Type B pancreatic cell (in vitro differentiated cells): ENCODE measurements at places on chromosomes 7 and 10.
A peak's percentile ranks its signal among the peaks of the same experiment; 100 is the strongest.

- no peak overlapping the region for H3K4me3 ChIP-seq
- no peaks in the 10 kb centered on the region for H3K36me3 ChIP-seq
- no peak for DNase-seq
- H3K4me1 ChIP-seq: peaks cover 5% of the 10 kb centered on the region
- no peak overlapping the region for H3K27ac ChIP-seq
These were observed 348.7 kb downstream of the EXOC4 start for GRCh38 chr7:133601617-133602016.

- H3K4me1 ChIP-seq: no peaks in the 10 kb centered on the region
- no peaks in the 10 kb centered on the region for H3K36me3 ChIP-seq
- DNase-seq: no peak
- H3K27ac ChIP-seq: no peak overlapping the region
- H3K27me3 ChIP-seq: no peaks in the 10 kb centered on the region
These were observed 17.8 kb upstream of the CLDN4 start for GRCh38 chr7:73812996-73813395.

GRCh38 chr7:92904244-92905131 is 68.1 kb upstream of the CDK6 start:
- H3K4me3 ChIP-seq: no peak overlapping the region
- no peak for DNase-seq
- no peaks in the 10 kb centered on the region for H3K27me3 ChIP-seq
- H3K27ac ChIP-seq: peak overlapping the region; percentile 85

DNA sequence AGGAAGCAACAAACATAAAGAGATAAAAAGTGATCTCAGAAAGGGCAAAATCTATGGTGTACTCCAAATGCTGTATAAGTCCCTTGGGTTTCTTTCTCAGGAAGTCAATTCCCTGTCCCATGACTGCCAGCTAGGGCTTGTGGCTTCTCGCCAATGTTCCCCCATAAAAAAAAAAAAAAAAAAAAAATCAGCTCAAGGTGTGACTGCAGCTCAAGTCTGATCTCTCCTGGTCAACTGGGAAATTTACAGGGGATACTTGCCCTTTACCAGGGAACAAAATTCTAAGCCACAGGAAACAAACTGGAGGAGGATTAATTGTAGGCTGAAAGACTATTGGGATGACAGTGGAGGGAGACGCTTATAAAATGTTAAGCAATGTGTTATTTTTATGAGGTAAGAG is 76.0 kb downstream of the PCGF5 start:
- H3K4me3 ChIP-seq: no peak overlapping the region
- no peak overlapping the region for H3K27ac ChIP-seq
- no peak for DNase-seq
- peaks cover 5% of the 10 kb centered on the region for H3K27me3 ChIP-seq
- H3K4me1 ChIP-seq: peaks cover 10% of the 10 kb centered on the region

GRCh38 chr10:80501913-80502521 is 35.7 kb upstream of the SH2D4B start:
- H3K4me1 ChIP-seq: peaks cover 84% of the 10 kb centered on the region
- peak overlapping the region; percentile 29 for H3K4me3 ChIP-seq
- no peaks in the 10 kb centered on the region for H3K27me3 ChIP-seq
- DNase-seq: no peak
- H3K27ac ChIP-seq: peak overlapping the region; percentile 96
- peaks cover 20% of the 10 kb centered on the region for H3K36me3 ChIP-seq

- H3K4me1 ChIP-seq: peaks cover 21% of the 10 kb centered on the region
- H3K27me3 ChIP-seq: no peaks in the 10 kb centered on the region
- no peak for DNase-seq
These were observed 5.7 kb upstream of the GOT1 start for GRCh38 chr10:99435986-99436638.

DNA sequence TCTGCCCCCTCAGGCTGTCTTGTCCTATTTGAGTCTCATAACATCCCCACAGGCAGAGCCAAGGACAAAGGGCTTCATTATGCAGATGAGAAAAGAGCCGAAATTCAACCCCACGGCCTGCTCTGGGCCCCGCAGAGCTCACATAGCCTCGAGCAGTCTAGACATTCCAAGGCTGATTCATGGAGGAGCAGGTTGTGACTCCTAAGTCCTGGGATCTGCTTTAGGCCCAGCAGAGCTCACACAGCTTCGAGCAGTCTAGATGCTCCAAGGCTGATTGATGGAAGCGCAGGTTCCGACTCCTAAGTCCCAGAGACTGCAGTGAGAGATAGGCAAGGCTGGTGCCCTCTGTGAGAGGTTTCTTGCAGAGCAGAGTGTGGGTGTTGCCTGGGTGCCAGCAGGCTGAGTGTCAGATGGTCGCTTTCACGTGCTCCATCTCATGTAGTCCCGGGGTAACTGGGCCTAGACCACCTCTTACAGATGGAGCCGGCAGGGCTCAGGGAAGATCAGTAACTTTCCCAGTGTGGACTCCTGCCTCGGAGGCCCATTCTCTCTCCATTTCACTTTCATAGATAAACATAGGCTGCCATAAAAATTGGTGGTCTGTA is 436.1 kb upstream of the FOXK1 start:
- peaks cover 22% of the 10 kb centered on the region for H3K36me3 ChIP-seq
- DNase-seq: no peak
- no peaks in the 10 kb centered on the region for H3K4me1 ChIP-seq
- peak overlapping the region; percentile 21 for H3K27ac ChIP-seq

- peak overlapping the region; percentile 81 for H3K4me3 ChIP-seq
- H3K4me1 ChIP-seq: peaks cover 8% of the 10 kb centered on the region
- peaks cover 18% of the 10 kb centered on the region for H3K27me3 ChIP-seq
- no peaks in the 10 kb centered on the region for H3K36me3 ChIP-seq
- H3K27ac ChIP-seq: no peak overlapping the region
These were observed 129.2 kb upstream of the SEC61G start for GRCh38 chr7:54888067-54888733.

DNA sequence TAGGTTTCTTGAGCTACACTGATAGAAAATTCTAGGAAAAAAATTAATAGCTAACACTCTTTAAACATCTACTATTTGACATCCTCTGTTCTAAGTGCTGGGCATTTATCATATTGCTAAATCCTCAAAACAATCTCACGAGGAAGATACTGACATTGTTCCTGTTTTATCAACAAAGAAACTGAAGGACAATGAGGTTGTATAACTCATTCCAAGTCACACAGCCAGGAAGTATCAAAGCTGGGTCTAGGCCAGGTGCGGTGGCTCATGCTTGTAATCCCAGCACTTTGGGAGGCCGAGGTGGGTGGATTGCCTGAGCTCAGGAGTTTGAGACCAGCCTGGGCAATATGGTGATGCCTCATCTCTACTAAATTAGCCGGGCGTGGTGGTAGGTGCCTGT is 51.6 kb upstream of the IL6 start:
- DNase-seq: no peak
- H3K4me3 ChIP-seq: no peak overlapping the region
- no peaks in the 10 kb centered on the region for H3K36me3 ChIP-seq
- H3K4me1 ChIP-seq: peaks cover 10% of the 10 kb centered on the region

DNA sequence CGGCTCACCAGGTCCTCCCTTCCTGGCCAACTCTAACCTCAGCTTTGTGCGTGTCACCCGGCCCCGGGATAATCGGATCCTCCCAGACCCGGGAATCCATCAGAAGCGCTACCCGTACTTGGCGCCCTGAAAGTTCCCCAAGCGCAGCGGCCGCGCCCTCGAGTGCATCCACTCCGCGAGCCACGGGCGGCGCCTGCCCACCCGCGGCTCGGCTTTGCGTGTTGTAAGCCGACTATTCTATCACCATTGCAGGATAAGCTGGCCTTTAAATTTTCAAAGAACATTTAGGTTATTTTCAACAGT is 35.7 kb upstream of the EBLN1 start:
- H3K4me3 ChIP-seq: peak overlapping the region; percentile 86
- no peak for DNase-seq
- no peak overlapping the region for H3K27ac ChIP-seq
- no peaks in the 10 kb centered on the region for H3K36me3 ChIP-seq
- H3K27me3 ChIP-seq: peaks cover 77% of the 10 kb centered on the region

- H3K4me1 ChIP-seq: peaks cover 35% of the 10 kb centered on the region
- no peaks in the 10 kb centered on the region for H3K27me3 ChIP-seq
- peak overlapping the region; percentile 18 for H3K27ac ChIP-seq
- no peak for DNase-seq
These were observed 10.8 kb upstream of the XPNPEP1 start for GRCh38 chr10:109933984-109934565.

DNA sequence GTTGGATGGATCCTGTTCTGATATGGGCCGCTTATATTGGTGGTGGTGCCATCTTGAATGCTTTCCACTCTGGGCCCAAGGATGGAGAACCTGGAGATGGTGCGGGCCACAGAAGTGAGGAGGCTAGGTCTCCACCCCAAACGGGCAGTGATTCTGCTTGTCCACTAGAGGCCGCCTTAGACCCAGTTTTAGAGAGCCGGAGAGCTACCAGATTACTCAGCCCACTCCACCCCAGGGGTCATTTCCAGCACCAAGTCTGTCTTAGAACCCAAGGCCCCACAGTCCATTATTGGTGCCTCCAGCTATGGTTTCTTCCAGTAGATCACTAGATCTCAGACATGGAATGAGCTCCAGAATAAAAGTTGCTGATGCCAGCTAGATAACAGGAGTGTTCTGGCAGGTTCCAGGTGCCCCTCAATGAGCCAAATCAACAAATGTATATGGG is 11.8 kb upstream of the CAMK2G start:
- no peak for DNase-seq
- peaks cover 2% of the 10 kb centered on the region for H3K27me3 ChIP-seq
- H3K4me1 ChIP-seq: peaks cover 24% of the 10 kb centered on the region
- no peak overlapping the region for H3K4me3 ChIP-seq
- H3K27ac ChIP-seq: peak overlapping the region; percentile 87
- no peaks in the 10 kb centered on the region for H3K36me3 ChIP-seq

GRCh38 chr10:16770141-16770540 is 47.1 kb downstream of the RSU1 start:
- H3K4me1 ChIP-seq: peaks cover 6% of the 10 kb centered on the region
- H3K27ac ChIP-seq: no peak overlapping the region
- H3K27me3 ChIP-seq: no peaks in the 10 kb centered on the region
- no peaks in the 10 kb centered on the region for H3K36me3 ChIP-seq

GRCh38 chr10:90227217-90227656 is 525.8 kb downstream of the KIF20B start:
- DNase-seq: no peak
- peaks cover 8% of the 10 kb centered on the region for H3K27me3 ChIP-seq
- H3K36me3 ChIP-seq: no peaks in the 10 kb centered on the region

- peaks cover 3% of the 10 kb centered on the region for H3K27me3 ChIP-seq
- H3K27ac ChIP-seq: no peak overlapping the region
- H3K36me3 ChIP-seq: no peaks in the 10 kb centered on the region
- peaks cover 8% of the 10 kb centered on the region for H3K4me1 ChIP-seq
- no peak overlapping the region for H3K4me3 ChIP-seq
These were observed 5.7 kb downstream of the NOS3 start for GRCh38 chr7:150996376-150997074.

DNA sequence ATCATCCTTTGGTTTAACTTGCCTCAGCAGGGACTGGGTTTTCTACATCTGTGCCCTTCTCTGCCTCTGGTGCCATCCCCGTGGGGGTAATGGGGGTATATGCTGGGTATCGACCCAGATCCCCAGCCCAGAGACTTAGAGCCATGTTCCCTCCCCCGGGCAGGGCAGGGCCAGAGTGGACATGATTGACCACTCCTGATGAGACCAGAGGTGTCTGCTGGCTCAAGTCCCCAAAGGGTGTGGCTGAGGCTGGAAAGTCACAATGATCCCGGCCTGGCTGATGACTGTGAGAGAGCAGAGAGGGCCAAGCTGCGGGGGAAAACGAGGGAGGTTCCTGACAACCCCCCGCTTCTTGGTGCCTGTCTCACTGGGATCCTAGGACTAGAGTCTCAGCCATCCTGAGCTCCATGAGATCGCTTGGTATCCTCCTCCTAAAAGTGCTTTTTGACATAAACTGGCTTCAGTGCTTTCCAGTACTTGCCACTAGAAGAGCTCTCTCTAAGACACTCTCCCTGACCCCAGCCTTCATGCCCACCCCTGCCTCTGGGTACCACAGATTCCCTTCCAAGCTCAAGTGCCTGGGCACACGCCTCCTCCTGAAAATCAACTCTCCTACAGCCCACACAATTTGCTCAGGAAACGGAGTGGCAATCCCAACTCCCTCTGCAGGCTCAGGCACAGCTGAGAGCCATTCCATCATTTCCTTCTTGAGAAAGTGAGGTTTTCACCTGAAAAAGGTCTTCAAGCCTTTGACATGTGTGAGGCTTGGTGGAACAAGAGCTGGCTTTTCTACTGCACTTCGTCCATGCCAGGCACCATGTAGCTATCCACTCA is 33.9 kb downstream of the DRGX start:
- H3K4me3 ChIP-seq: no peak overlapping the region
- no peaks in the 10 kb centered on the region for H3K4me1 ChIP-seq
- peaks cover 20% of the 10 kb centered on the region for H3K27me3 ChIP-seq

GRCh38 chr10:77479586-77479985 is 158.0 kb downstream of the KCNMA1 start:
- peaks cover 29% of the 10 kb centered on the region for H3K4me1 ChIP-seq
- H3K27me3 ChIP-seq: peaks cover 3% of the 10 kb centered on the region
- DNase-seq: no peak
- H3K27ac ChIP-seq: peak overlapping the region; percentile 16

- DNase-seq: no peak
- H3K27ac ChIP-seq: no peak overlapping the region
- H3K4me3 ChIP-seq: no peak overlapping the region
- H3K4me1 ChIP-seq: no peaks in the 10 kb centered on the region
- H3K36me3 ChIP-seq: no peaks in the 10 kb centered on the region
These were observed 69.6 kb upstream of the MKX start for GRCh38 chr10:27815261-27815660.

DNA sequence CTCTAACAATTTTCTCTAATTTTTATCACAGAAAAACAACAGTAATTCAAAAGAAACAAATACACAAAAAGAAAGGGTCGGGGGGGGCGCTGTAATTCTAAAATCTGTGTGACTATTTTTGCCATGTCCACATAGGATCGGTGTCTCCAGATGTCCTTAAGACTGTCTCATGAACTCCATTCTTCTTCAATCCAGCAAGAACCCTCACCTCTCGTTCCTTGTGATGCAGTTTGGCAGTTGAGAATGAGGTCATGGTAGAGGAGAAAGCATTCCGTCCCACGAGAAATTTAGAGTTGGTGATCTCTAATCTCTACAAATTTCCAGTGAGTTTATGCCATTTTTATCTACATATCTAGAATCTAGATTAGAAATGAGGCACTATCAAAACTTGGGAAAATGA is 394.7 kb downstream of the TFEC start:
- no peak overlapping the region for H3K27ac ChIP-seq
- DNase-seq: no peak
- no peaks in the 10 kb centered on the region for H3K4me1 ChIP-seq
- H3K4me3 ChIP-seq: no peak overlapping the region

- peaks cover 9% of the 10 kb centered on the region for H3K4me1 ChIP-seq
- H3K36me3 ChIP-seq: no peaks in the 10 kb centered on the region
- no peak for DNase-seq
- H3K27me3 ChIP-seq: peaks cover 7% of the 10 kb centered on the region
- no peak overlapping the region for H3K4me3 ChIP-seq
These were observed 140.9 kb upstream of the NRBF2 start for GRCh38 chr10:62992145-62992721.

DNA sequence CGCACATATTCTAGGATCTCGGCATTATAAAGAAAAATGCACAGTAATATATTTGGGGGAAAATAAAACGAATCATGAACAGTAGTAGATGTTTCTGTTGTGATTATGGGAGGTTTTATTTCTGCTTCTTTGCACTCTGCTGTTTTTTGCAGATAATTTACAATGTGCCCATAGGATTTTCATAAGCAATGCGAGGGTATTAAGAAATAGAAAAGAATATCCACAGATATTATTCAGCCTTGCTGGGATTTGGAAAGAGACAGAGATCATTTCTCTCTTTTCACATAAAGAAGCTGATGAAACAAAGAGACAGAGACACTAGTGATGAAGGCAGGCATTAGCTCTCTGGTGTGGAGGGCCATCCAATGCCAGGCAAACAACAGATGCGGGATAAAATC is 158.6 kb downstream of the KCNMA1 start:
- H3K27me3 ChIP-seq: peaks cover 3% of the 10 kb centered on the region
- H3K36me3 ChIP-seq: no peaks in the 10 kb centered on the region
- peaks cover 29% of the 10 kb centered on the region for H3K4me1 ChIP-seq
- H3K27ac ChIP-seq: no peak overlapping the region
